ENCODE measurements at places on chromosomes 12 and 14. TPM values are rescaled to one million over a fixed set of nuclear protein-coding genes. Genes with fewer than 3 reads are reported as not detected.

Gene ARMH4
- total RNA-seq: 2.5 TPM

Gene CLEC4D
- not detected for total RNA-seq

Gene MDP1
- total RNA-seq: 9.7 TPM

Gene VEZT
- total RNA-seq: 40.9 TPM

Gene APEX1
- 107 TPM for total RNA-seq

Gene TIMELESS
- 4.0 TPM for total RNA-seq

Gene ADAMTS20
- not detected for total RNA-seq

Gene RASAL1
- total RNA-seq: 42.9 TPM

Gene INHBE
- not detected for total RNA-seq

Gene GLRX5
- total RNA-seq: 26.4 TPM

Gene PLCZ1
- not detected for total RNA-seq

Gene PXN
- 52.7 TPM for total RNA-seq

Gene CARMIL3
- 2.8 TPM for total RNA-seq

Gene AHNAK2
- total RNA-seq: 775 TPM

Gene TAS2R31
- total RNA-seq: 0.27 TPM

Gene OAS2
- total RNA-seq: 3.6 TPM

Gene CMA1
- total RNA-seq: 0.63 TPM

Gene MIA2
- total RNA-seq: 19.5 TPM

Gene TDG
- 18.9 TPM for total RNA-seq

Gene C12orf50
- not detected for total RNA-seq

Gene RNASE7
- 58.3 TPM for total RNA-seq

Gene PPP1R13B
- total RNA-seq: 55.8 TPM

Gene SLC4A8
- total RNA-seq: 0.05 TPM

Gene CCDC175
- not detected for total RNA-seq

Gene TAS2R7
- total RNA-seq: not detected

Gene MYF6
- total RNA-seq: not detected

Gene SRRM4
- not detected for total RNA-seq

Gene CELA1
- not detected for total RNA-seq

Gene GPR137C
- 0.23 TPM for total RNA-seq

Gene HOTAIR
- 13.9 TPM for total RNA-seq

Gene CCDC177
- total RNA-seq: not detected

Gene C14orf39
- not detected for total RNA-seq
